Naive thymus-derived CD8-positive, alpha-beta T cell (primary cell): ENCODE measurements at places on chromosomes 3 and 15. TPM values are rescaled to one million over a fixed set of nuclear protein-coding genes. Genes with fewer than 3 reads are reported as not detected.

The KLHL6 gene
- 58.9 TPM for total RNA-seq

The NIT2 gene
- total RNA-seq: 28.6 TPM

The C3orf20 gene
- total RNA-seq: 0.69 TPM

The CBLB gene
- 106 TPM for total RNA-seq

GRCh38 chr3:25455441-25456132 lies 27.5 kb downstream of the RARB start:
- no peak for DNase-seq

DNA sequence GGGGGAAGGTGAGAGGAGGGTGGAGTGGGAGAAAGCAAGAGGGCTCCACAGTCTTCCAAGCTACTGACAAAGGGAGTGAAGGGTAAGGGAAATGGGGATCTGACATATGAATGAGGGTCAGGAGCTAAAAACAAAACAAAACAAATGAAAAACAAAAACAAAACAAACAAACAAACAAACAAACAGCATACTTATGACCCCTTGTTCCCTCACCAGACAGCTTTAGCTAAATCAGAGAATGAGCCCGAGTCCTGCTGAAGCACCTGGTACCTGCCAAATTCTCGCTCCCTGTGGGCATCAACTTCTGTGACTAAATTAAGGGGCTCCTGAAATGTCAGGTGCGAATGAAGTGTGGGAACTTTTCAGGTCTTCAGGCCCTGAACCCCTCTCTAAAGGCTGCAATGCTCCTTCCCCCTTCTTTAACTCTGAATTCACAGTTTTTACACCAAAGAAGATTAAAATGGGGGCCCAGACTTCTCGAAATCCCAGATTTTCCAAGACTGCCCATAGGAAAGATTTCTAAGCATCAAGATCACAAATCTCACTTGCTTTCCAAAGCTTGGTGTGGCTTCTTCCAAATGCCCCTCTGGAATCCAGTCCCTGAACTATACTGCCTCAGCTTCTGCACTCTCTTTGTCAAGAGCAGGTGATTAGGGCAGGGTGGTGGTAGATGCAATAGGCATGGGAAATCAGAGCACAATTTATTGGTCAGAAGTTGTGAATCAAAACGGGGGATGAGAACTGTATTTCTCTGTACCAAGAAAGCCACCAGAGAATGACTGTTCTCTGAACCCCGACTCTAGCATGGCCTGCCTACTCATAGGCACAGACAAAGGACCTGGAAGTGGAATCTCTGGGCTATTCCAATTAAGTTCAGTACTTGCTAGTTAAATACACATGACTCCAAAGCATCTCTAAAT lies 40.9 kb downstream of the ZIC4 start:
- DNase-seq: no peak

DNA sequence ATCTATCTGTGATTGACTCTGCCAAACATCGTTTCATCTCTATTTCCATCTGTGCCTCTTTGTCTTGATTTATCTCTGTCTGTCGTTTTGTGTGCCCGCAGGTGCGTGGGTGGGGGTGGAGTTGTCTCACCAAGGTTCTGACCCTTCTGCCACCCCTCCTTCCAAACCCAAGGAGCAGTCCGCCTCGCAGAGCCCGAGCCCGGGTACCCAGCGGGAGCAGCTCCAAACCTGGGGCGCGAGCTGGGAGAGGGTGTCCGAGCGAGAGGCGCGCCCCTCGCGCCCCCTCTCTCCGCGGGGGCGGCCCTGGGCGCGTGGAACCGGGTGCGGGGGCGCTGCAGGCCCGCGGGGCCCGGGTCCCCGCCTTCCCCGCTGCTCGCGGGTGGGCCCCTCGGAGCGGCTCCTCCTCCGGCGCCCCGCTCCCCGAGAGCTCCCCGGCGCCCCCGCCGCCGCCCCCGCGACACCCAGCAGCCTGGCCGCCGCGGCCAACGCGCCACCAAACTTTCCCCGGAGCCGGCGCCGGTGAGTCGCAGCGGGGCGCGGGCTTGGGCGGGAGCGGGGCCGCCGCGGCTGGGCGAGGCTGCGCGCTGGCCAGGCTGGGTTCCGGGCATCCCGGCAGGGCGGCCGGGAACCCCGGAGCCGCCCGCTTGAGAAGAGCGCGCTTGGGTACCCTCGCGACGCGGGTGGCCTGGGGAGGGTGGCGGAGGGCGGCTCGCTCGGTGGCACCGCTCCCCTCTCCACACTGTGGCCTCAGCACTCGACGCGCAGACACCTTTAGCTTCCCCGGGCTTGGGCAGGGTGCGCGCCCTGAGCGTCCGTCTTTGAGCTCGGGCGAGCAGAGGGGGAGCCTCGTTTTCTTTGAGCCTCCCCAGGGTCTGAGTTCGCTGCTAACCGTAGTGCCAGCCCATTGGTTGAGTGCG lies at the start of gene HRH1:
Gene HRH1, plus strand, starts transcription at position 458 of the 917 bp plus-strand sequence. CDS start 104,545 bp downstream, outside the sequence.
- no peak for DNase-seq

DNA sequence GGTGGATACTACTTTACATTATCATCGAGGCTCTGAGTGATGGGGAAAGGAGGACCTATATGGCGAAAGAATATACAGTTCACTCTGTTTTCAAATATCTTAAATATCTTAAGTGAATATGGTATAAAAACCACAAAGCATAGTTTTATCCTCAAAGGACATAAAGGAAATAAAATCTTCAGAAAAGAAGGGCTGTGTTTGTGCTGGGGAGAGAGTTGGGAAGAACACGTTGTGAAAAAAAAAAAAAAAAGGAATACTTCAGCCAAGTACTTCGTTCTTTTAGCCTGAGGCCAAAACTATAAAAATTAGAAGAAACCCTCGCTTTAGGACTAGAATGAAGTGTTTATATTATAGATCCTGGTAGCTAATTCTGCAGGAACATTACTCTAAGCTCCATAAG lies 10.2 kb upstream of the TMEM212 start:
- DNase-seq: no peak

- DNase-seq: no peak
Observed at GRCh38 chr15:77497110-77497737, 76.5 kb downstream of the HMG20A start.

GRCh38 chr3:69130689-69131088 lies 8.3 kb upstream of the LMOD3 start:
- DNase-seq: no peak

GRCh38 chr3:123481722-123482457 lies 33.0 kb upstream of the ADCY5 start:
- DNase-seq: no peak

GRCh38 chr3:85877631-85878030 lies 918.8 kb downstream of the CADM2 start:
- DNase-seq: no peak

- DNase-seq: peak; percentile 9
Observed at GRCh38 chr15:89136818-89137772, 48.8 kb downstream of the ABHD2 start.

DNA sequence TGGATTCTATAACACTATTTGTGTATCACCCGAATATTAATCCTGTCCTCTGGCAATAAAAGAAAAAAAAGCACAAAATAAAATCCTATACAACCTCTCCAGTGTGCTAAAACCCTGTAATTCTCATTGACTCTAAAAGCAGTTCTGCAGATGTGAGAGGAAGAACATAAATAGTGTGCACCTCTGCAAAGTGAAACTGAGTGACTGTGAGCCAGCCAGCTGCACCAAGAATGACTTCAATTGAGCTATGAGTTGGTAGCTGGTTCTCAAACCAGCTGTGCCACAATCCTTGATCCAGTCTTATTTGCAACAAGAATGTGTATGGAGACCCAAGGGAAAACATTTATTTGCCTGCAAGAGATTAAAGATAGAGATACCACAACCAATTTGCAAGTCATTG lies 31.2 kb upstream of the COL8A1 start:
- DNase-seq: no peak

- no peak for DNase-seq
Observed at GRCh38 chr3:128338536-128339330, 128.0 kb downstream of the DNAJB8 start.
